GF-D8 (cell line): ENCODE measurements at places on chromosomes 5 and 9.

- DNase-seq, result no peak
Observed at GRCh38 chr5:171979606-171980005, 26.8 kb downstream of the FBXW11 start.

DNA sequence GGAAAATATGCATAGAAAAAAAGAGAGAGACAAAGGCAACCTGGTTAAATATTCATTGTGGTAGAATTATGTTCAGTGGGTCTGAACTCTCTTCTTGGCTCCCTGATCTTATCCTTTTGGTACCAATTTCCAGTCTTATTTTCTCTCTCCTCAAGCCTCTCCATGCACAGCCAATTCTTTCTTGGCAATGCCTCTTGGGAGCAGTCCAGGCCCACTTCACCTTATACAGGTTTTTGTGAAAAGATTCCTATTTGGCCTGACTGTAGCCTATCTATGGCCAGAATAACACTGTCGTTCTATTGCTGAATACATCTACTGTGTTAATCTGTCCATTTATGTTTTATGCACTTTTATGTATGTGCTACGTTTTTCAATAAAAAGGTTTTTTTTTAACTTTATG lies 2.7 kb downstream of the ELOVL7 start:
- no peak for DNase-seq

DNA sequence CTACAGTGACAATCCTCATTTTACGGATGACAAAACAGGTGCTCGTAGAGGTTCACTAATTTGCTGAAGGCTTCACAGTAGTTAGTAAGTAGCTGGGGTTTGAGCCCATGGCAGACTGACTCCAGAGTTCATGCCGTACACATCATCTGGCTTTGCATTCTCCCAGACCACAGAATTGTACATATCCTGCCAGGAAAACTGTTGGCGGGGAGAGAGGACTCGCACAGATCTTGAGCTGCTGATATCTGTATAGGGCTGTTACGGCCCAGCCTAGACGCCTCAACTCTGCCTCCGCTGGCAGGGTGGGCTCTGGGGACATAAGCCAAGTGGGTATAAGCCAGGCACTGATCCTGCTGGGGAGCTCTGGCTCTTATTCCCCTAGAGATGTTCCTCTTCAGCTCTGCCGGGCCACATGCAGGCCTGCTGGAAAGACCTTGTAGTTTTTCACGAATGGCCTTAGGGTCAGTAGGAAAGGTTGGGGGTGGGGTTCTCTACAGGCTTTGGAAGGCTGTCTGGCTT lies 16.3 kb downstream of the LARP1 start:
- no peak for DNase-seq

DNA sequence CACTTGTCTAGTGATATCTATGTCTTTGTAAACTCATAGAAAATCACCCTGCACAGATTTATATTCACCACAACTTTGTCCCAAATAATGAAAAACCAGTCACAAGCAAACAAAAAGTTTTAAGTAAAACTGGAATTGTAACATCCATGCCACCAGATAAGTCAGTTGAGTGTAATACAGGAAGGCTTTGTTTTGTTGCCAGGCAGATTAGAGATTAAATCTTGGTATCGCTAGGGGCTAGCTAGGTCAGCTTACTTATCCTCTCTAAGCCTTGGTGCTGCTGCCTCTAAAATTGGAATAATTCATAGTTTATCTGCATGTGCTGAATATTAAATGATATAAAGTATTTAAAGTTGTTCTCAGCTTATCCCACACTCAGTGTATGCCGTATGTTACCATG lies 1062.5 kb downstream of the CDH9 start:
- DNase-seq, result no peak

DNA sequence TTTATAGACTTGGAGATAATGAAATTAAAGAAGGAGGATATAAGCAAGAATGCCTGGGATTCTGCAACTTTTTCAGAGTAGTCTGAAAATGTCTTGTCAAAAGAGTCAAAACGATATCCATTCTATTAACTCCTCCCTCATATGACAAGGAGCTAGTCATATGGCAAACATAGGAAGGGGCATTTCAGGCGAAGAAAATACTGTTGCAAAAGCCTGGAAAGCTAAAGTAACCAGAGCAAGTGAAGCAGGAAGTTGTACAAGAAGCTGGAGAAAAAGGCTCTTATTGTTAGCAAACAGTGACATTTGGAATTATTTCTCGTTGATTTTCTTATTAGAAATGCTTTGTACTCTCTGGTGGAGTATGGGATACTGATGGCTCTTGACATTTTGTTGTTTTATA lies 94.0 kb upstream of the PTPRD start:
- no peak for DNase-seq
